ENCODE measurements at places on chromosomes 2 and 18.

DNA sequence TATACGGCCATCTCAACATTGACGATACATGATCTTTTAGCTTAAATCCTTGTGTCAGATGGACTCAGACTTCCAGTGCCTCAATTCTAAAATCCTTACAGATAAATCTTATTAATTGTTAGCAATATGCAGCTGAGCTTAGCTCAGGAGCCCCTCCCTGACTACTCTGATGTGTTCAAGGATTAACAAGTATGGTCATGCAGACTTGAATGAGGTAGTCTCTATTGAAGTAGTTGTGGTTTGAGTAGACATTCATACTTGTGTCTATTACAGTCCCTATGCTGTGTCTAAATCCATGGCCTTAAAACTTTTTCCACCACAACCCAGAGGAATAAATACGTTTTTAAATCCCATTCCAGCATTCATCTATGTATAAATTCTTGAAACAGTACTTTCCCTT is 119.5 kb downstream of the NUP35 start:
- DNase-seq = no peak

GRCh38 chr2:37615804-37616676 is 55.4 kb downstream of the CDC42EP3 start:
- no peak for DNase-seq

DNA sequence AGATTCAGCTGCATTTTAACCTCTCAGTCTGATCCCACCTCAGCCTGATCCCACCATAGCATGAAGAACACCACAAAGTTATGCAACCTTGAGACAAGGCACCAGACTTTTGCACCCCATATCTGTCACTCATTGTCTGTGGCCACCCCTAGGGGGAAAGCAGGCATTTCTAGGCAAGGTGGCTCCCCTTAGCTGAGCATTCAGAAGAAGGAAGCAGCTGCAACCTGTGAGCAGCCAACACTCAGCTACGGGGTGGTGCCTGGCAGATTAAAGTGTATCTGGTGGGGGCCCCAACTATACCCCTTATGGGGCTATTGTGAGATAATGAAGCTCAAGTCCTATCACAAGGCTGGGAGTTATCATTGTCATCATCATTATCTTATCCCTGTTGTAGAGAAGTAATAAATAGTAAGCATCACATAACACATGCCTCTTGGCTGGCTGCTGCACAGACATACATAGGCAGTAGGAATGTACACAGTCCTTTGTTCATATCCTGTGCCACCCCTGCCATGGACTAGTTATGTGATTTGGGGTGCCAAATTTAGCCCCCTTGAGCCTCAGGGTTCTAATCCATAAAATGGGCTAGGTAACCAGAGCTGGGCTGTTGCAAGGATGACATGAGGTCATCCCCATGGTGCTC is 20.6 kb upstream of the TMEM163 start:
- no peak for DNase-seq

DNA sequence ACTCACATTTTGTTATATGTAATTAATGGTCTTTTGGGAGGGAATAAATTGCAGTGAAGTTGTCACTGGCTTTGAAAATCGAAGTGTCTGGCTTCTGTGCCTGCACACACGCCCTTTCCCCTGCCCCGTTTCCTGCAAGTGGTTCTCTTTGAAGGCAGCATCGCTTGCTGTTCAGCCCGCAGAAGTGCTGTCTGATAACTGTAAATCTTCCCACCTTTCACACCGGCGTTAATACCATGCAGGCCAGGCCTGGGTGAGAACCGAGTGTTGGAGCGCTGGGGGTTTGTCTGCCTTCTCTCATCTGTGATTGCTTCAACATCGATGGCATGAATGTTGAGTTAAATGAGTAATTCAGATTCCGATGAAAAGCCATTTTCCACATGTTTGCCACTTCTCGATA is 37.9 kb upstream of the RPL31 start:
- no peak for DNase-seq

- DNase-seq = no peak
These were observed 1.3 kb downstream of the ATP5F1A start for GRCh38 chr18:46096651-46097300.

GRCh38 chr18:51568151-51568550 is 370.7 kb upstream of the MEX3C start:
- DNase-seq = no peak

GRCh38 chr2:74233648-74234047 is 35.2 kb downstream of the MTHFD2 start:
- no peak for DNase-seq

DNA sequence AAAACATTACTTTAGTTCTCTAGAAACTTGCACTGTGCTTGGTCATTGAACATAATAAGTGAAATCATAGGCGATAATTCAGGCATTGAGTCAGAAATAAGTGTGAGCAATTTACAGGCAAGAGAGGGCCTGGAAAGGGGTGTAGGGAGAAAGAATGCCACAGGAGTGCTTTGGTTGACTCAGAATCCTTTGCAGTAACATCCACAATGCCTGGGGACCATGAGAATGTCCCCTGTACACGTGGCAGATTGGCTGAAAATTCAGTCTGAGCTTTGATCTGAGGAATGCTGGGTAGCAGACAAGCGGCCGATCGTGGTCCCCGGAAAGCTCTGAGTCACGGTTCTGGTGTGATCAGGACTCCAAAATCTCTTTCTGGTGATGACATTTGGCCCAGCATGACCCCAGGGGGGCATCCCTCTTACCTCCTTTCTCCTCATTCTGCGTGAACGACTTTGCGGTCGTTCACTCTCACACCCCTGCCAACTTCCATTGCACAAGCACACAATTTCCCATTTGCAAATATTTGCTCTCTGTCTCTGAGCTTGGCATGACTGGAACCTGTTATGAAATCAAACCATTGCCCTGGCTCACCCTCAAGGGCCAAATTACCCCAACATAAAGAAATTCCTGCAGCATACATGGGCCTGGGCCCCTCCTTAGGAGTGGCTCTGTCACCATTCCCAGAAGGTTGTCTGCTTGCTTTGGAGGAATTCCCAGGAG is 305.0 kb upstream of the EPAS1 start:
- no peak for DNase-seq

DNA sequence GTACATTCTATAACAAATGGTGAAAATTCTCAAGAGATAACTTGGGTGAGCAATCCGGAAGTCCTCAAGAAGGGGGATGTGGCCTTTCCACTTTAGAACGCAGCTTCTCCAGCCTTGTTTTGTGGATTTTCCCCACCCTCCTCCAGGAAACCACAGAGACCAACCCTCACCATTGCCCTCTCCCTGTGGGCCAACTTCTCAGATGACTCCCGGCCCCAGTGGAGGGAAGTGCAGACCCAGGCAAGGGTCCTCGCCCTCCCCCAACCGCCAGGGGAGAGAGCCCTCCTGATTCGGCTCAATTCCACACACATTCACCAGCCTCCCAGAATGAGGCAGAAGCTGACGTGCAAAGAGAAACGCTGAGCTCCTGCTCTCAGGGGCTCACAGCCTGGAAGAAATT is 277.2 kb downstream of the EIPR1 start:
- DNase-seq = no peak

- DNase-seq = no peak
These were observed 25.9 kb downstream of the DPP10 start for GRCh38 chr2:114468343-114468742.

GRCh38 chr2:240437861-240438809 is 2.7 kb downstream of the GPC1 start:
- no peak for DNase-seq

GRCh38 chr2:10212827-10213226 is 89.9 kb upstream of the HPCAL1 start:
- DNase-seq = no peak

GRCh38 chr2:213500881-213501280 is 216.6 kb downstream of the SPAG16 start:
- no peak for DNase-seq

DNA sequence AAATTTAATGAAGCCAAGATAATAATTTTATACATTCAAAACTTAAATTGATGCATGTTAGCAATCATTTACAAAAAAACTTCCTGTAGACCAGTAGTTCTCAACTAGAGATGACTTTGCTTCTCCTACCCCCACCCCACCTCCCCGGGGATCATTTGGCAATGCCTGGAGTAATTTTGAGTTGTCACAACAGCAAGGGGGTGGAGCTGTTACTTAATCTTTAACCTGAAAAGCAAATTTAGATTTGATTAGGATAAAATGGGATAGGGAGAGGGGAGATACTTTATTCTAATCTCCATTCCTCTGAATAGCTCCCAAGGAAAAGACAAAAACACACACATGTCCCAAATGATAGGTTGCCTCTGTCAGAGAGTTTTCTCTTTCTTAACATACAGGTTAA is 4.2 kb downstream of the SLC40A1 start:
- DNase-seq = no peak

DNA sequence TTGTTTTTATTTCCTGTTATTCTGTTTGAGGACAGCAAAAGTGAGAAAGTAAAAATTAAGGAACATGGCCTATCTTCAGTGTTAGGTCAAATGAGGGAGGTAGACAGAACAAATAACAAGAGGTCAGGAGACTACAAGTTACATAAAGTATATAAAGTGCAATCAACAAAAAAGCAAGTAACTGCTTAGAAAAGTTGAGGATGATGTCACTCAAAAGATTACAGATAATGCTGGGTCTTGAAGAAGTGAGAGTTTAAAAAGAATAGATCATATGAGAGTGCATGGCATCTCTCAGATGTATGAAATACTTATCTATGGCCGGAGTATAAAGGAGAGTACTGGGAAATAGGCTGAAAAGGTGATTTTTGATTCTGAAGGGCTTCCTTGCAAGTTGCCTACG is 79.9 kb downstream of the LNPK start:
- DNase-seq = no peak

DNA sequence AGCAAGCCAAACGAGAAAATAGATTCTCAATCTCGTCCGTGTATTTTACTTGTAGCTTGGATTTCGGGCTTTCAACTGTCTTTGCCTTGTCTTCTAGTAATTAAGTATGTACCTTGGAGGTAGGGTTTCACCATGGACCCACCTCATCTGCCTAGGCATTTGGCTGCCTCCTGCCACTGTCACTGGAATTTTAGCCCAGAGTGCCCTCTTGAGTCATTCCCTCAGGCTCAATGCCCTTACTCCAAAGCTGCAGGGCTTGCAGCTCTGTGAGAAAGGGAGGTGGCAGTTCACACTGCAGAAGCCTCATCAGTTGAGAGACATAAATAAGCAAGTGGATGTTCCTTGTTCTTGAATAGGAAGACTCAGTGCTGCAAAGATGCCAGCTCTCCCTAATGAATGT is 89.6 kb downstream of the VSNL1 start:
- DNase-seq = no peak
